ENCODE measurements at places on chromosomes 7 and 10.

- no peak for DNase-seq
Observed at GRCh38 chr7:25326501-25327156, 98.3 kb upstream of the NPVF start.

- DNase-seq = no peak
Observed at GRCh38 chr10:86347856-86348255, 18.7 kb downstream of the GRID1 start.

- no peak for DNase-seq
Observed at GRCh38 chr10:78053211-78053868, 19.7 kb downstream of the RPS24 start.

GRCh38 chr10:96260014-96260413 lies 11.4 kb downstream of the BLNK start:
- DNase-seq = no peak

GRCh38 chr7:94656925-94657731 lies 1.2 kb upstream of the SGCE start:
- peak; percentile 54 for DNase-seq

GRCh38 chr10:129955601-129956285 lies 8.3 kb downstream of the EBF3 start:
- no peak for DNase-seq

DNA sequence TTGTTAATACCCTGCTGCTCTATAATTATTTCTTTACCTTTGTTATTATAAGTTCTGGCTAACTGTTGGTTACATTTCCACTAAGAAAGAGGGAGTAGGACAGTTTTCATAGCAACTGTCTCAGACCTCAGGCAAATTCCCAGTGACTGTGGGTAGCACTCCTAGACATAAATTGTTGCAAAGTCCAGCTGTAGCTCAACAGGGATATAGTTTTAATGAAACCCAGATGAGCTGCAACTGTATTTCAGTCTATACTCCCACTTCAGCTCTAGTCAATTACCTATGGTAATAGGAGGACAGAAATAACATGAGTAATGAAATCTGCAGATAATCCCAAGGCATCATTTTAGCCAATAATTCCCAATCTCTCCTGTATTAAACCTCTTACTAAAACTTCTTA lies 103.0 kb upstream of the SEMA3A start:
- DNase-seq = no peak

- no peak for DNase-seq
Observed at GRCh38 chr10:99629625-99629978, 9.4 kb upstream of the SLC25A28 start.
